ENCODE measurements at places on chromosomes 2 and 18.

DNA sequence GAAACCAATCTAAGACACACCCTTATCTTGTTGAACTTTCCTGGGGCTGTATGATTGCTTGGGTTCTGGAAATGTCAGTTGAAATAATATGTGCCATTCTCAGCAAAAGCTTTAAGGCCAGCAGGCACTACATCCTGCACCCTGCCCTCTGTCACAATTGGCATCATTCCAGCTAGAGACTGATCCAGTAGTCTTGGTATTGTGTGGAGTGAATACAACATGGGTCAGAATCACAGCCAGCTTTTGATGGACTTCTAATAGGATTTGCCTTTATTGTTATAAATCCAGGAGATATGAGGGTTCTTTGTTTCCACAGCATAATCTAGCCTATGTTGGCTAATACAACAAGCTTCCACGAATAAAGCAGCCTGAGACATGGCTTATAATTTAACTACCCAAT is 617.0 kb upstream of the CDH2 start:
- DNase-seq: no peak

DNA sequence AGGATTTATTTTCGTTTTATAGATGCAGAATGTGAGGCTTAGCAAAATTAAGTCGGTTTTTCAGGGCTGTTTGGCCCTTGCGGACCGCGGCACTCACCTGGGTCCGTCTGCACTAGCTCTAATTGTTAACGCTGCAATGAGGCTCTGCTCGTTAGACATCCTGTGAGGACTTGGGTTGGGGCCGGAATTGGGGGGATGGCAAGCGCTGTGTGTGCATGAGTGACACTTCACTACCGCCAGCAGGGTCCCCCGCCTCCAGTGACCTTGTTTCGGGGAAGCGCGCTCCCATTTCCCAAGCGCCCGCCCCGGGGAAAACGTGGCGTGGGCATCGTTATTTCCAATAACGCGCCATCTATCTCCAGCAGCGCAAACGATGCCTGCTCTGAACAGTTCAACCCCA is 54.2 kb downstream of the KCNG2 start:
- no peak for DNase-seq

GRCh38 chr2:242060212-242060835 is 190.8 kb downstream of the RTP5 start:
- no peak for DNase-seq

GRCh38 chr2:29013057-29013780 is 32.1 kb downstream of the TOGARAM2 start:
- no peak for DNase-seq

DNA sequence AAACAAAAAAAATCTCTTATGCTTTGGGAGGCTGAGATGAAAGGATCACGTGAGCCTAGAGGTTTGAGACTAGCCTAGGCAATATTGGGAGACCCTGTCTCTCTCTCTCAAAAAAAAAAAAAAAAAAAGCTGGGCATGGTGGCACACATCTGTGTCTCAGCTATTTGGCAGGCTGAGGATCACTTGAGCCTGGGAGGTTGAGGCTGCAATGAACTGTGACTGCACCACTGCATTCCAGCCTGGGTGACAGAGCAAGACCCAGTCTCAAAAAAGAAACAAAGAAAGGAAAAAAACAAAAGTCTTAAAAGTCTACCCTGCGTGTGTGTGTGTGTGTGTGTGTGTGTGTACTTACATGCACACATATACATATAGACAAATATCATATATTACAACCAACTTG is 25.3 kb upstream of the OR6B3 start:
- DNase-seq: no peak

GRCh38 chr18:1092228-1092627 is 187.6 kb downstream of the ADCYAP1 start:
- DNase-seq: no peak

DNA sequence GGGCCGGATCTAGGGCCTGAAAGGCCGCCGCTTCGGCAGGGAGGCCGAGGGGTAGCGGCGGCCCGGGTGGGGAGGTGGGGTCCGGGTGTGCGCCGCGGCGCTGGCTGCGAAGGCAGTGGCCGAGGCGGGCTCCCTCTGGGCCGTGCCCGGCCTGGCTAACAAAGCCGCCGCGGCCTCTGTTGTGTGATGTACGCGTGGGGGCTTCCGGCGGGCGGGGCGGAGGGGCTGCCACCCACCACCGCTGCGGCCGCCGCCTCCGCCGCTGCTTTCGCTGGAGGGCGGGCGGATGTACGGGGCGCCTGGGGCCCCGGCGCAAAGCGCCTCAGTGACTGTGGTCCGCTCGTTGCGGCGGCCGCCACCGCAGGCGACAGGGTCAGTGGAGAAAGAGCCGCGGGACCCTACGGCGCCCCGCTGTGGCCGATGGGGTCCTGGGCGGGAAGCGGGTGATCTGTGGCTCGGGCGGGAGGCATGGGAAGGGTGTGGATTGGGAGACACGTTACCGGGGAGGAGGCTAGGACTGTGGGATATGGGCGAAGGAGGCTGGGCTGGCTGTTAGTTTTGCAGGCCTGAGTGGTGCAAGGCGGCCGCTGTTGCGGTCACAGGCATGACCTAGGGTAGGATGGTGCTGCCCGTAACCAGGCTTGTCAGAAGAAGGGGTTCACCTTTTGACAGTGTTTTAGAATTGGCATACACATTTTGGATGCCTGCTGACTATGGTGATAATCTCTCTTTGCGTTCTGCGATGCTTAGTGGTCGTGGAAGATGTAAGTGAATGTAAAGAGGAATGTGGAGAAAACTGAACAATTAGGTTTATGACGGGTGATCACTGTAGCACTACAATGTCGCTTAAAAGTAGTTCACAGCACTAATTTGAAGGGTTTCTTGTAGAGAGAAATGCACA is 662 bp downstream of the BZW1 start:
- no peak for DNase-seq

DNA sequence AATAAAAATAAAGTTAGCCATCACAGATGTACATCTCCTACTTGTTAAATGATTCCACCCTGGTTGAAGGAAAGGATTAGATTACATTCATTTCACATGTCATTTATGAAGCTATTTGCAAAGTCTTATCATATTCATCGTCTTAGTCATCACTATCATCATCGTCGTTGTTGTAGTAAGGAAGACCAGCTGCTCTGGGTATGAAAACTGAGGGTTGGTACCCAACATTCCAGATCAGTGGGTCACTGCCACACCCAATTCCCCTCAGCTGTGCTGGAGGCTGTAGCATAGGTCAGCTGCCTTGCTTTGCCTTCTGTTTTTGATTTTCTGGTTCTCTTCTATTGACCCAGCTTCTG is 20.9 kb upstream of the CCBE1 start:
- no peak for DNase-seq

DNA sequence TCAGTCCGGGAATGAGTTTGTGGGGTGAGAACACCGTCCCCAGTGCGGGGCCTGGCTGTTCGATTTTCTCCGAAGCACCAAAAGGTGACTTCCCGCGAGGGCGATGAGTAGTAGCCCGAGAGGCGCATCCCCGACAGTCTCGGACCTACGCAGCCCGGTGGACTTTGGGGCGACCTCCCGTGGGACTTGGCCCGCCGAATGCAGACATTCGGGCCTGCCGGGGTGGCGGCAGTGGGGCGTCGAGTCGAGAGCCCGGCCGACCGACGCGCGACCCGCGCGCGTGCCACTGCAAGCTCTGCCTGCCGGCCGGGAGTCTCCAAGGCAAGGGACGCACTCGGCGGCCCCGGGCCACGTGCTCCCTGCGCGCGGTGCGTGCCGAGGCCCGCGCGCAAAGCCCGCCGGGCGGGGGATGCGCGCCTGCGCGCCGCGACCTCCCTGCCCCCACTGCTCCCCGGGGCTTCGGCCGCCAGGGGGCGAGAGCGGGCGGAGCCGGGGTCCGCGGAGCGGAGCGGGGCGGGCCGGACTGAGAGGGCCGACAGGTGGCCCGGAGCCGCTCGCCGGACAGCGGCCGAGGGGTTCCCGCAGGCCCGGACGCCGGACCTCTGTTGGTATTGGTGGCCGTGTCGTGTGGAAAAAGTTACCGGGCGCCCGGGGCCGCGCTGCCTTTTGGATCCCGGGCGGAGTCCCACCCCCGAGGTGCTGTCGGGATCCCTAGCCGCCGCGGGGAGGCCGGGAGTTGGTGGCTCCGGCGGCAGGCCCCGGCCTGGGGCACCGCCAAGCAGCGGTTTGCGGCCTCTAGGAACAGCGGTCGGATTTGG is 1.9 kb downstream of the PTMA start:
- peak; percentile 82 for DNase-seq

DNA sequence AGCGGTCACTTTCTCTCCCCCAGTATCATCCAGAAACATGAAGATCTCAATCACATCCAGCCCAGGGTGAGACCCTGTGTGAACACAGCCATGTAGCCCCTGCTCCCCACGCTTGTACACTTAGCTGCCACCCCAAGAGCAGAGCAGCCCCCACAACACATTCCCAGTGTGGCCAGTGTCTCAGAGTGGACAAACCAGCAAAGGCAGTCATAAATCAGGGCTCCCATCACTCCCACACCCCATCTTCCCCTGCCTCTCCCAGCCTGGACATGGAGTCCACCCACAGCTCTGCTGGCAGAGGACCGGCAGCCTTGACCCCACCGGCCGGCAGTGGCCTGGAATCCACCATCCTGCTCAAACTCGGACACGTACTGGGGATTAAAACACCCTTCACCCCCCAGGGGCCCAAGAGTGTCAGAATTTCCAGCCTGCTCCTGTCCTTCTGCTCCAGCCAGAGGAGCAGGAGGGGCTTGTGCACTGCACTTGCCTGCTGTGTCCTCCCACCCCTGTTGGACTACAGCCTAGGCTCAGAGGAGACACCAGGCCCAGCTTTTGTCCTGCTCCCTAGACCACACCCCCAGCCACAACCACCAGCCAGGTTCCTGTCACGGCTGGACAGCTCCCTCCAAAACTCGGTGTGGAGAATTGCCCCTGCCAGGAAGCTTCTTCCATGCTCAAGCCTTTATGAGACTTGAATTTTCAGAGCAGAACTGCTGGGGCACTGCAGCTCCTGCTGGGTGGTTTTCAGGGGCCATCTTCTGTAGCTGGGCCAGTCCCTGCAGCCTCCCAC is 206.1 kb downstream of the SMAD2 start:
- DNase-seq: no peak

DNA sequence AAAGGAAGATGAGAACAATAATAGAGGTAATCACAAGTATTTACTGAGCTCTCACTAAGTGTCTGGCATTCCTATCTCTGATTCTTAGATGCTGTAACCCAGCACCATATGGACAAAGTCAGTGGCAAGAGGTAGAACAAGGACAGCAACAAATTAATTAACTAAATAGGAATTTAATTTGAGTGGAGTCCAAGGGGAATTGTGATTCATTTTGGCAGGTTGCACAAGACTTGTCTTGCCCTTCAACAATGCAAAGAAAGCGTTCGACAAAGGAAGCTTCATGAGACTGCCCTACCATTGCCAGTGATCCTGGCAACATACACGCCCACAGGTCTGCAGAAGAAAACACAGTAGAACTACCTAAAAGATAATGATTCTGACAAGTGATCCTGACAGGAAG is 221.6 kb downstream of the RBM43 start:
- no peak for DNase-seq

- DNase-seq: no peak
These were observed 5.0 kb upstream of the SLC4A3 start for GRCh38 chr2:219622472-219622871.

- DNase-seq: no peak
These were observed 198.3 kb downstream of the SMAD7 start for GRCh38 chr18:48752478-48752877.

DNA sequence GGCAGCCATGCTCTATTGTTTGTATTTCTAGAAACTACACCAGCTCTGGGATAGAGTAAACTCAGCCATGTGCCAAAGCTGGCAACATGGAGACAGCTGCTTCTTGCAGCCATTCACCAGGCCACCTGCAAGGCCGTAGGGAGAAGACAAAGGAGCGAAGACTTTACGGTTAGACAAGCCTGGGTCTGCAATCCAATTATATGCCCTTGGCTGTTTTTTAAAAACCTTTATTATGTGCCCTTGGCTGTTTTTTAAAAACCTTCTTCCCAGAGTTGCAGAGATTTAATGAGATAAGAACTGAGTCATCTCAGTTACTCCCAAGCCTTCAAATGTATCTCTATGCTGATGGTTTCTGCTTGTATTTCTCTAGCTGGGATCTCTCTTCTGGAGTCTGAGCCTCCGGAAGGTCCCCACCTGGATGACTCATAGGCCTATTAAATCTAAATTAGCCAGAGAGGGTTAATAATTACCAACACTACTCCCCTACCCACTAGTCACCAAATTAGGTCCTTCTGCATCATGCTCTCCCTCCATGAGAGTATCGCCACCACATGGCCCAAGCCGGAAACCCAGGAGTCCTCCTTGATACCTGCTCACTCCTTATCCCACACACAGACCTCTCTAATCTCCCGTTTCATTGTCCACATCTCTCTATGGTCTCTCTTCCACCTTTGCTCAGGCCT is 17.5 kb upstream of the DPP4 start:
- no peak for DNase-seq

DNA sequence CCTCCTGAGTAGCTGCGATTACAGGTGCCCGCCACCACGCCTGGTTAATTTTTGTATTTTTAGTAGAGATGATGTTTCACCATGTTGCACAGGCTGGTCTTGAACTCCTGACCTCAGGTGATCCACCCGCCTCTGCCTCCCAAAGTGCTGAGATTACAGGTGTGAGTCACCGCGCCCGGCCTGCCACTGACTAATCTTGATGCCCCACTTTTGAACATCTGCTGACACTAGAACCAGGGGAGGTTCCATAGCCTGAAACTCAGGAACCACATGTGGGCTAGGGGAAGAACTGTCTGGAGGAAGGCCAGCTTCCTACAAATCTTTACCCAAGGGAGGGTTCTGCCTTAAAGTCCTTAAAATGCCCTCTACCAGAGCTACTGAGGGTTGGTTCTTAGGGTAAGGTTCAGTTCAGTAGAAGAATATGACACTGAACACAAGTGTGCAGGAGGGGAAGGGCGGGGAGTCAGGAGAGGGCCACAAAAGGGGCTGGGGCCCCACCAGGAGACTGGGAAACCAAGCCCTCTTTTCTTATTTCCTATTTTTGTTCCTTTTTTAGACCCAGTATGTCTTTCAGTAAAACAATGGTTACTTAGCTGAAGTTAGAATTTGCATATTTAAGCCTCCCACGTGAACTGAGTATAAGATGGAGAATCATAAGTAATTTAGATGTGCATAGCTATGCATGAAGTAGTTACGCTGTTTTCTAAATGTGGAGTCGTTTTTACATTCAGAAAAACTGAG is 6.3 kb upstream of the RAB31 start:
- DNase-seq: no peak

GRCh38 chr2:39069136-39069515 is 51.7 kb downstream of the SOS1 start:
- no peak for DNase-seq

GRCh38 chr2:86372641-86373502 is 35.4 kb upstream of the REEP1 start:
- peak; percentile 17 for DNase-seq

DNA sequence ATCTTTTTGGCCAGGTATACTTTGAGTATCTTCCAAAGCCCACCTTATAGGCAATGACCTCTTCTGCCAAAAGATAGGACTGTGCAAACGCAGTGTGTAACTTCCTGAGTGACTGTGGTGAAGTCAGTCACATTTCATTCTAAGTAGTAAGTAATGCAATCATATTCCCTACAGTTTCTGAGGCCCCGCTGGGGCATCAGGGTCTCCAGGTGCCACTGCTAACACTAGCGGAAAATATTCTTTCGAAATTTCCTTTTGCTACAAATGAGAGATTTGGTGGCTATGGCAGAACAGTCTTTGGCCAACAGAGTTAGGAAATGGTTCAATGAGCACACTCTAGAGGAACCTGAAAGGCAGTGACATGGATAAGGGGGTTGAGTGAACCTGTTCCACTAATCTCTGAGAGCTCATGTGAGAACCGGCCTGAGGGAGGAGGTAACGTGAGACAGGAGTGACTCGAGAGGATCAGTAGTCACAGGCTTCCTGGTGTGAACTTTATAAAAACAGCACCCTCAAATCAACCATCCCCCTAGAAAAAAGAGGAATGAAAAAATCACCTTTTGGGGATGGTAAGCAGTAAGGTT is 102.6 kb upstream of the LPIN2 start:
- DNase-seq: no peak

- DNase-seq: no peak
These were observed 155.5 kb upstream of the ACVR2A start for GRCh38 chr2:147689220-147689909.

All from NCI-H774 (cell line).